Activated T-helper 1 cell treated with anti-CD3 and anti-CD28 coated beads, Interleukin-12 subunit alpha, Interleukin-12 subunit beta, Interleukin-2, Interleukin-4 antibody, amounts not matched to agents 30 ng/mL and 10 ng/mL and 1 ng/mL, durations not matched to agents 14 hours and 24 hours and 36 hours (primary cell): ENCODE measurements at places on chromosomes 13 and 19.
A peak's percentile ranks its signal among the peaks of the same experiment; 100 is the strongest.

DNA sequence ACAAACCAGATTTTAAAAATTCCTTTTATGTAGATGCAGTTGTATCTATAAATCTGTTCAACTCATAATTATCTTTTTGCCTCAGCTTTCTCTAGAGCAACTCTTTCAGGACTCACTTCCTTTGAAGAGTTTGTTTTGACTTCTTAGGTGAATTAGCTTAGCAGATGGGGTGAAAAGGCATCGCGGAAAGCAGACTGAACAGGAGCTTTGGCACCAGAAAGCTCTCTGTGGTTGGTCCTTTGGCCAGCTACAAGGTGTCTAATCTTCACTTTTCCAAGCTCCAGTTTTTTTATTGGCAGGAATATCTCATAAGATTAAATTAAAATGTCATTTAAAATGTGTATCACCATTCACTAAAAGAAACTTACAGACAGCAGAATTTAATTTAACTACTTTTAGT lies 60.6 kb upstream of the KLF12 start:
- DNase-seq: no peak

- no peak for DNase-seq
Measured at GRCh38 chr19:46386151-46386550, 27.2 kb downstream of the CCDC8 start.

GRCh38 chr13:83085186-83085900 lies 796.9 kb downstream of the SLITRK1 start:
- DNase-seq: no peak

DNA sequence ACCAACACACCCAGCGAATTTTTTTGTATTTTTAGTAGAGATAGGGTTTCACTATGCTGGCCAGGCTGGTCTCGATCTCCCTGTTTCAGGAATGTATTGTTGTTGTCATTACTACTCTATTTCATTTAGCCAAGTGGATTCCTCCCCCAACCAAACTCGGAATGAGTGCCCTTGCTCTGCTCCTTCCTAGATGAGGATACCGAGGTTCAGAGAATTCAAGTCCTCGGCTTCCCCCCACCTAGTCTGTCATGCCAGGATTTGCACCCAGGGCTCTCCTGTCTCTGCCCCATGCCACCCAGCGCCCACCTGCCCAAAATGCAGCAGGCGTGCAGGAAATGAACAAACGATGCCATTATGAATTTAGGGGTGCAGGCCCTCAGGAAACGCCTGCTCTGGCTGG lies 3.5 kb upstream of the SPACA4 start:
- no peak for DNase-seq

DNA sequence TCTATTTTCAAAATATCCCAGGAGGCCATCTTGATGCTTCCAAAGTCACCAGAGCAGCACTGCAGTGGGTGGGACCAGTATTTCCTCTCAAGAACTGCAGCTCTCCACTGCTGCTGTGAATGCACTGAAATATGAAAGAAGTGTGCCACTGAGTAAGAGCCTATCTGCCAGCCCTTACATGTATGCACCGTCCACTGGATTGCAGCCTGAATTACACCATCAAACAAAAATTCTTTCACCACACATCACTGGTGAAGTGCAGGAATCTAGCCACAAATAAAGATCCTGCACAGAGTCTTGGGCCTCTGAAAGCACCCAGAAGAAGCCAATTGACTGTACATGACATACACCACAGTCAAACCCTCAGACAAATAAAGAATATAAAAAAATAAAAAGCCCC lies 249.0 kb downstream of the LHFPL6 start:
- no peak for DNase-seq

DNA sequence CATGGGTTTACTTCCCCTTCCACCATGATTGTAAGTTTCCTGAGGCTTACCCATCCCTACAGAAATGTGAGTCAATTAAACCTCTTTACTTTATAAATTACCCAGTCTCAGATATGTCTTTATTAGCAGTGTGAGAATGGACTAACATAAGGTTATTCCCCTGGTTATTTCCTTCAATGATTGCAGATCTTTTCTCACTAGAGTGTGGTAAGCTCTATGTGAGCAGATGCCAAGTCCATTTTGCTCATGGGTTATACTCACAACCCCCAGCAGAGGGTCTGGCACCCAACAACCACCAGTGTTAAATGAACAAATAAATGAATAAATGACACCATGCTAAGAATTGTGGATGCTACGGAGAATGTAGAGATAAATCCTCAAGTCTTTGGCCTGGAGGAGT lies 472.8 kb downstream of the LIG4 start:
- DNase-seq: no peak

DNA sequence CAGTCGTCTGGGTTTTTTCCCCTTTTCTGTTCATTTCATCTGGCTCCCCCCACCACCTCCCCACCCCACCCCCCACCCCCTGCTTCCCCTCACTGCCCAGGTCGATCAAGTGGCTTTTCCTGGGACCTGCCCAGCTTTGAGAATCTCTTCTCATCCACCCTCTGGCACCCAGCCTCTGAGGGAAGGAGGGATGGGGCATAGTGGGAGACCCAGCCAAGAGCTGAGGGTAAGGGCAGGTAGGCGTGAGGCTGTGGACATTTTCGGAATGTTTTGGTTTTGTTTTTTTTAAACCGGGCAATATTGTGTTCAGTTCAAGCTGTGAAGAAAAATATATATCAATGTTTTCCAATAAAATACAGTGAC lies 9.3 kb downstream of the CALM3 start:
- DNase-seq: no peak

GRCh38 chr13:41707194-41707821 lies 250.0 kb downstream of the RGCC start:
- no peak for DNase-seq

- no peak for DNase-seq
Measured at GRCh38 chr19:38597075-38597474, 20.7 kb downstream of the MAP4K1 start.

- no peak for DNase-seq
Measured at GRCh38 chr13:33497146-33497845, 211.7 kb upstream of the STARD13 start.

GRCh38 chr13:24356270-24356669 lies 46.9 kb downstream of the C1QTNF9 start:
- DNase-seq: no peak

- no peak for DNase-seq
Measured at GRCh38 chr13:86665842-86666241, 866.6 kb upstream of the SLITRK6 start.

DNA sequence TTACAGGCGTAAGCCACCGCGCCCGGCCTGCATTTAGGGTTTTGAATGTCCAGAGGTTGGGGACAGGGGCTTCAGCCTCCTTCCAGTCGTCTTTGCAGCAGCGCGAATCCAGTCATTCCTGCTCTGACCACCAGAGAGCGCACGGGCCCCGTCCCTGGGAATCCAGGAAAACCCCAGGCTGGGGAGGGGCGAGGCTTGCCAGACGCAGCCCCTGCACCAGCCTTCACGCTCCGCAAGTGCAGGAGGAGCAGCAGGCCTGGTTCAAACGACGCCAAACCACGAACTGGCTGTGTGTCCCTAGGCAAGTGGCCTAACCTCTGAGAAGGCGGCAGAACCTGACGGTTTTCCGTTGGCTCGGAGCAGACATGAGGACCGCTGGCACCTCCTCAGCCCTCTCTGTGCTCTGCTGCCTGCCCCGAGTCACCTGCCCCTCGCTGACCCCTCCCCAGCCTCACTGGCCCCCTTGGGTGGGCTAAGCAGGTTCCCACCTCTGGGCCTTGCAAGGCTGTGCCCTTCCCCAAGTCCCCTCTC lies 2.0 kb upstream of the RNF126 start:
- peak; percentile 78 for DNase-seq

DNA sequence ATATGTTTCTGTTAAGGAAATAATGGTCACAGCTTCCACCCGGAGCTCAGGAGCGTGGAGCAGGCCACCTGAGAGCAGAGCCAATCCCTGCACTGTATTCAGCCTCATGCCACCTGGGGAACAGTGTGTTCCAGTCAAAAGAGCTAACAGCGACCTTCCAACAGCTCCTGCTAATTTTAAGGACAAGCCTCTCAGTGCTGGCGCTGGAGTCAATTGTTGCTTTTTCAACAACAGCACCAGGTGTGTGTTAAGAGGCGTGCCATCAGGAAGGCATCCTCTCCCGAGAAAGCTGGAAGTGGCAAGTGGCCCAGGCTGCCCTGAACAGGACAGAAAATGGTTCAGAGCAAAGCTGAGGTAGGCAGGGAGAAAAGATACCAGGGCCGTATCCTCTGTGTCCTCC lies 102.0 kb downstream of the CACNA1A start:
- DNase-seq: no peak

DNA sequence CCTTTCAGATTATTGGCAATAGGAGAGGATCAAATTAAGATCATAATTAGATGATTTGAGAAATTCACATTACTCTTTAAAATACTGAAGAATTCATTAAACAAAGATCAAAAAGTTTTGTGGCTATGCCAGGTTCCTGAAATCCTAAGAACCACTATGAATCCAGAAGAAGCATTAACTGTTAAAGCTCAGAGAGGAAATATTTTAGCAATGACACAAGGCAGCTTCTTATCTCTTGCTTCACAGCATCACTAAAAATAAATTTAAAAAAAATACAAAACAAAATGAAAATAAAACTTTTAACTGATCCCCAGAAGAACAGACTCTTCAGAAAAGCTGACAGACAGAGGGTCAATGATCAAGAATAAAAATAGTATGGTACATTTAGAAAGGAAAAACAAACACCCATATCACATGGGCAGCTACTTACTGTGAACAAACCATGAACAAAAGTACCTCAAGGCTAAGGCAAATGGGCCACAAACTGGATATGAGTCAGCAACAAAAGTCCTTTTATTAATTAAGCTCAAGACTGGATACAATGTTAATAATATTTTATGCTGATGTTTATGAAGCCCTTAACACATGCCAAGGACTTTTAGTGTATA lies 19.6 kb downstream of the RNF6 start:
- DNase-seq: no peak

GRCh38 chr19:49441210-49441959 lies at the start of gene SLC17A7:
SLC17A7 (minus strand) TSS chr19:49441527; CDS start chr19:49441379, 148 bp downstream.
- peak; percentile 14 for DNase-seq

DNA sequence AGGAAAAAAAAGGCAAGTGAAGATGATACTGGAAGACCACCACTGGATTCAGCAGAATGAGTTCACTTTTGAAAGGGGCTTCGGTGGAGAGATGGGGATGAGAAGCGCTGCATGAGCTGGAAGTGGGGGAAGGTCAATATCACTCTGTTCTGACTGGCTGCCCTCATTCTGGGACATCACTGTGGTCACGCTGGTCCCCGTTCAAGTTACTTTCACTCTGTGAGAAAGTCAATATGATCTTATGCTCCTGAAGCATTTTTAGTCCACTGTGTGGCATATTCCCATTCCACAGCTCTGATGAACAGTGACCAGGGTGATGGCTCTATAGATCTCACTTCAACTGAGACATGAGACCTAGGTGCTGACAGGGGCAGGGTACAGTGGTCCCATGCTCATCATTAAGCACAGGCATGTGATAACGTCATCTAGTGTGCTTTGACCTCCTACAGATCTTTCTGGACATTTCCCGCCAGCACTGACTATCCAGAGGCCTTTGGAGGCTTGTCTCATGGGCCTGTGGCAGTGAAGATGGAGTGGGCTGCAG lies 40.2 kb upstream of the GPR183 start:
- no peak for DNase-seq

DNA sequence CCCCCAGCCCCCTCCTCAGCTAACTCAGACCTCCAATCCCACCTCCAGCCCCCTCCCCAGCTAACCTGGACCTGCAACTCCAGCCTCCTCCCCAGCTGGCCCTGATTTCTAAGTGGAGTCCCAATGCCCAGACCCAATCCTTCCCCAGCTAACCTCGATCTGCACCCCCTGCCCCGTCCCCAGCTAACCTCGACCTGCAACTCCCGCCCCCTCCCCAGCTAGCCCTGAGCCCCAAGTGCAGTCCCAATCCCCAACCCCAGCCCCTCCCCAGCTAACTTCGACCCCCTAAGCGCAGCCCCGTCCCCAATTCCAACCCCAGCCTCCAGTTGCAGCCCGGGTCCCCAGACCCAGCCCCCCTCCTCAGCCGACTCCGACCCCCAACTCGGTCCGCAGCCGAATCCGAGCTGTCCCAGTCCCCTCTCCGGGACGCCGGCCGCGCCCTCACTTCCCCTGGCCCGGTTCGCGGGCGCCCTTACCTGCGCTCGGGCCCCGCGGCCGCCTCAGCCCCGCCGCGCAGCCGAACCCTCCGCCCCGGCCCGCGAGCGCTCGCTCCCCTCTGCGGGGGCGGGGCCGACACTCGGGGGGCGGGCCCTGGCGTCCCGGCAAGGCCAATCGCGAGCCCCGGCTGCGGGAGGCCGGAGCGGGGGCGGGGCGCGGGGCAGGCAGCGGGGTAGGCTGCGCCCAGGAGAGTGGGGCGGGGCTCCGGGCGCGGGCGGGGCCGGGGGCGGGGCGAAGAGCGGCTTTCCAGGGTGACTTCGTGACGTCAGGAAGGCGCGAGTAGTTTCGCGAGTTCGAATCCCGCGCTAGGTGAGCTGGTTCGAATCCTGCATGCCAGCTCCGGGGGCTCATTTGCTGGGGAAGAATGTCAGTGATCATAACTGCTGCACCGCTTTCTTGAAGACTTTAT lies at the start of gene GNG7:
Gene GNG7, minus strand, starts transcription at position 525 of the 907 bp plus-strand sequence. CDS start 182,006 bp downstream, outside the sequence.
- DNase-seq: peak; percentile 88

GRCh38 chr19:3213159-3213558 lies 11.3 kb upstream of the CELF5 start:
- no peak for DNase-seq

DNA sequence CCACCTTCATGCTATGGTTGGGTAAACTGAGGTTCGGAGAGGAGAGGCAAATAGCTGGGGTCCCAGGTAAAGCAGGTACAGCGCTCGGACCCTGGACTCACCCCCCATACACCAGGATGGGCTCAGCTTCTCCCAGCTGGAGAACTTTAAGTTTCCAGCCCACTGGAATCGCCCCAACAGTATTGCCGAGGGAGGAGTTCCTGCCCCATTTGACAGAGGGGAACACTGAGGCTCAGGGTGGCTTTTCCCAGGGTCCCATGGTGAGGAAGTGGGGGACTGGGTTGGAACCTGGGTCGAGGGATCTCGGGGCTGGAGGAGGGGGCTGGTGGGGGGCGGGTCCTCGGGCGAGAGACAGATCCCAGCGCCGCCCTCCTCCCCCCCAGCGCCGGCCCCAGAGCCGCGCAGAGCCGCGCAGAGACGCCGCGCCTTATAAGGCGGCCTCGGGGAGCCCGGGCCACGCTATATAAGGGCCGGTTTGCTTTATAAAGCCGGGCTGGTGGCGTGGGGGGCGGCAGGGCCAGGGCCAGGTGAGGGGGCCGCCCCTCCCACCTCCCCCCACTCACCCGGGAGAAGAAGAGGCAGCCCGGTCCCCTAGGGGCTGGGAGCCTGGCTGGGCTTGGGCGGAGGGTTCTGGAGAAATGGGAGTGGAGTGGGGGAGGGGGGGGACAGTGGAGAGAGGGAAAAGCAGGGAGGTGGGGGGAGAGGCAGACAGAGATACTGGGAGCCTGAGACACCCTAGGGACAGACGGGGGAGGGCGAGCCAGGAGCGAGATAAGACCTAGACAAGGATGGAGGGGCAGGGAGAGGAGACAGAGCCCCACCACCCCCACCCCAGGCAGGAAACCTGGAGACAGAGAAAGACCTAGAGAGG lies 1.1 kb downstream of the CNN1 start:
- no peak for DNase-seq
